Islet precursor cell (in vitro differentiated cells): ENCODE measurements at places on chromosomes 3 and 15.

DNA sequence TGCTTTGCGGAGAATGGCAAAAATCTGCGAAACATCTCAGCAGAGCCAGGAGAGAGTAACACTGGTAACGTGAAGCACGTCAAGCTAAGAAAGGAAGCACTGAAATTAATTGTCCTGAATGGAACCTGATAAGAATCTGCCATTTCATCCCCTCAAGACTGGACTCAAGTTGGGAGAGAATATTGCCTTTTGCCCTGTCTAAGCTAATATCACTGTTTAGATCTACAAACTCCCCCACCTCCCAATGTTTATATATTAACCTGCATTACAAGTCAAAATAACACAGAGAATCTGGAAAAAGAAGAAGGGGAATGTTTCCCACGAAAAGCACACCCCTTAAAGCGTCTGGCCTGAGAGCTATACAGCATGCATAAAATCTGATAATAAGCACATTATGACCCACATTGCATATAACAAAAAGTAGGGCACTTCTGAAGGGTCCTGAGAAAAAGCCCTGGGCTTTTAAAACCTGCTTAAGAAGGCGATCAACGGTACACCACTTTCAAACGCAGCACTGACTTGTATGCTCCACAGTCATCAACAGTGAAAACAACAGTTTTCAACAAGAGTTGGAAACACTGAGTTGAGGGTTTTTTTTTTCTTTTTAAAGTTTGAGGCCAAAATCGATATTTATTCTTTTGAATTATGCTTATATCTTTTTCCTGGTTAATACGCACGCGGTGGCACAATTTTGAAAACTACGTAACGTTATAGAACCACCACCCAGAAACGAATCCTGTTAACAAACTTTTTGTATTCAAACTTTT, 1.4 kb upstream of the KAT2B start:
- no peak for DNase-seq

GRCh38 chr3:142356818-142357217, 91.0 kb downstream of the XRN1 start:
- no peak for DNase-seq

DNA sequence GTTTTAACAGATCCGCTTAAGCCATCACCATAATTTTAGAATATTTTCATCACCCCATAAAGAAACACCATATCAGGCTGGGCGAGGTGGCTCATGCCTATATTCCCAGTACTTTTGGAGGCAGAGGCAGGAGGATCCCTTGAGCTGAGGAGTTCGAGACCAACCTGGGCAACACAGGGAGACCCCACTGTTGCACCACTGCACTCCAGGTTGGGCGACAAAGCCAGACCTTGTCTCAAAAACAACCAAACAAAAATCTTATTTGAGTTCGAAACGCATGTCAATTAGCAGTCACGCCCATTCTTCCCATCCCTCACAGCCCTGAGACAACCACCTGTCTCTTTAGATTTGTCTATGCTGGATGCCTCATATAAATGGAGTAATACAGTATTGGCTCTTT, 119.9 kb downstream of the KLF13 start:
- no peak for DNase-seq

DNA sequence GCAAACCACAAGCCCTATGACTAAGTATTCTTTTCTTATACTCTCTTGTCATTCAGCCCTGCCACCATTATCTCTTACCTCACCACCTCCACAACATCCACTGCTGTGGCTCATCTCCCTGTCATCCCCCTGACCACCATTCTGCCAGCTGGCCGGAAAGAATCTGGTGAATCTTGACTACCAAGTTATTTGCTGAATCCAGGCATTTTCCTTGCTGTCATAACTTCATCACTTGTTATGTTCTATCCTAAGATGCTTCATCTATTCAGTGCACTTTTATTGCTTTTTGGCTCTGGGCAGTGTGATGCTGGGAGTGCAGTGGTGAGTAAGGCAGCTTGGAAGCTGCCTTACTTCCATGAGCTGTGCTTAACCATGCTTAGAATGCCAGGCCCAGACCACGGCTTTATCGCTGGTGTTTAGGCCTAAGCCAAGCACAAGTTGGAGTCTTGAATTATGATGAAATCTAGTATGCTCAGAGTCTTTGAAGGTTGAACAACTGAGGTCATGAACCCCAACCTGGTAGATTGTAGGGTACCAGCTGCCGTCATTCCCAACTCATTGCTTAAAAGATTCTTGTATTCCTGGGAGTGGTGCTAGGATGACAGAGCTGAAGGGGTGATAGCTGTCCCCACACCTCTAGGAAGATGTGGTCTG, 27.0 kb upstream of the APH1B start:
- peak; percentile 57 for DNase-seq

- no peak for DNase-seq
Measured at GRCh38 chr15:58694641-58695398, 54.7 kb downstream of the ADAM10 start.

DNA sequence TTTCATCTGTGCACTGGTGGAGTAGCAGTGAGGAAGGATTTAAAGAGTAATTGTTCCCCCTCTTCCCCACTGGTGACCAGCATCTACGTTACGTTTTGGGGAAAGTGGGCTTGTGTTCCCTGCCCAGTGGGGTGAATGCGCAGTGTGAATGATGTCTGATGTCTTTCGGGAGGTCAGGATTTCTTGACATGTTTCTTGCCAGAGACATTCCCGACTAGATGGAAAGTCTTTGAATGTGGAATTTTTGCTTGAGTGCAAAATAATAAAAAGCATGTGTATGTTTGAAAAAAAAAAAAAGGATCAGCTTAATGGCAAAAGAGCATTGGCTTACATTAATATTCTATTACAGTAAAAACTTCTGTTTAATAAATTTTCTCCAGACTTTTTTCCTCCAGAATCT, 632.2 kb downstream of the FOXP1 start:
- no peak for DNase-seq

DNA sequence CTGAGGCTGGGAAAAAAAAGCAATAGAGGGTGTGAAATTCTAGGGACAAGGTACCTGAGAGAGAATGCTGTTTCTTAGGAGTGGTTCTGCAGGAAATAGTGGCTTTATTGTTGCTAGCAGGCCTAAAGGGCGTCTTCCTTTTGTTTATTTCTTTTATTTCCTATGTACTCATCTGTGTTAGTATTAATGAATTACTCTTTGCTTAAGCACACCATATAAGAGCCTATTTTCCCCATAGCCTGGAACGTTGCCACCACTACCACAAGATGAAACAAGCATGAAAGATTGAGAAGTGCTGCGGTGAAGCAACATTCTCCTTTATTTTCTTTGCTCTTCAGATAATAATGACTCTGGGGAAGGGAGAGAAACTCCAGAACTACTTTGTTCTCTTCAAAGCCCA, 21.3 kb upstream of the GOLIM4 start:
- DNase-seq: no peak

DNA sequence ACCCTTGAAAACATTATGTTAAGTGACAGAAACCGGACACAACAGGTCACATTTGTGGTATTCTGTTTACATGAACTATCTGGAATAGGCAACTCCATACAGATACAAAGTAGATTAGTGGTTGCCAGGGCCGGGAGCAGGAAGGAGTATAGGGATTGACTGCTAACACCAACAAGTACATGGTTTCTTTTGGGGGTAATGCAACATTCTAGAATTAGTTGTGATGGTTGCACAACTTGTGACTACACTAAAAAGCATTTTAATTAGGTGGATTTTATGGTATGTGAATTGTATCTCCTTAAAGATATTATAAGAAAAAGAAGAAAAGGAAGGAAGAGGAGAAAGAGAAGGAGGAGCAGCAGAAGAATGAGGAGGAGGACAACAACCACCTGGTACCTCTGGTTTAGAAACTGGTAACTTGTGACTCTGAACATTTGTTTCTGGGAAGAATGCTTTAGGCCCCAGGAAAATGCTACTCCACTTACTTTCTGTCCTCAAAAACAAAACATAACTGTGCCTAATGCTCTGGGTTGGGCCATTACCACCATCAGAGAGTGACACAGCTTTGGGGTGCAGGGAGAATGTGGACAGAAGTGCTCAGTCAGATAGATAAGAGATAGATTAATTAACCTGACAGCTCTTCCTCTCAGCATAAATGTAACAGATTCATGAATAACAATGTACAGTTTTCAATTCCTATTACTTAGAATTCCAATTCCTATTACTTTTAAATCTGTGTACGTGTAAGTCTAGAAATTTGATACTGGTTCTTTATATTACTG, 20.3 kb downstream of the SETMAR start:
- DNase-seq: no peak
